Astrocyte (in vitro differentiated cells and primary cell): ENCODE measurements at places on chromosomes 2 and 18. TPM values are rescaled to one million over a fixed set of nuclear protein-coding genes. Genes with fewer than 3 reads are reported as not detected.

GRCh38 chr2:152874955-152875354, 156.5 kb downstream of the ARL6IP6 start:
- no peak overlapping the region for H3K4me3 ChIP-seq
- H3K27me3 ChIP-seq: no peaks in the 10 kb centered on the region
- DNase-seq: peak; percentile 36
- no peaks in the 10 kb centered on the region for H3K36me3 ChIP-seq

DNA sequence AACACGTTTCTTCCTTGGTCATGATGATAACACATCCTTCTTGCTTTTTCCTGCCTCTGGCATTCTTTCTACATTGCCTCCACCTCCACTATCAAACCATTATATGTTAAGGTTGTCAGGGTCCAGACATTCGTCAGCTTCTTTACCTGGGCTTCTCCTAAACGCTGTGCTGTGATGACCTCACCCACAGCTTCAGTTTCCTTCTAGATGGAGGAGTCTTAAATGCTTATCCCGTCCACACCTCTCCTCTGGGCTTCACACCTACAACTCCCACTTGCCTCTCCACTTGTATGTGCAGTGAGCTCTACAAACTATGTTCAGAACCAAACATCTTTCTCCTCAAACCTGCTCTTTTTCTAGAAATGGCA, 666 bp upstream of the STAT1 start:
- peaks cover 14% of the 10 kb centered on the region for H3K4me1 ChIP-seq
- H3K27ac ChIP-seq: peak overlapping the region; percentile 79
- no peak for DNase-seq
- H3K4me3 ChIP-seq: peak overlapping the region; percentile 100
- no peaks in the 10 kb centered on the region for H3K27me3 ChIP-seq
- H3K36me3 ChIP-seq: no peaks in the 10 kb centered on the region

The REG1B gene
- total RNA-seq: not detected in 2 replicates

- DNase-seq: no peak
- no peak overlapping the region for H3K4me3 ChIP-seq
- H3K4me1 ChIP-seq: peaks cover 23% of the 10 kb centered on the region
- no peaks in the 10 kb centered on the region for H3K36me3 ChIP-seq
- H3K27me3 ChIP-seq: peaks cover 7% of the 10 kb centered on the region
Measured at GRCh38 chr2:240925568-240926515, 19.7 kb downstream of the CROCC2 start.

GRCh38 chr18:45430041-45430440, 185.2 kb upstream of the SLC14A2 start:
- DNase-seq: no peak
- no peak overlapping the region for H3K27ac ChIP-seq
- H3K36me3 ChIP-seq: no peaks in the 10 kb centered on the region
- no peak overlapping the region for H3K4me3 ChIP-seq
- H3K27me3 ChIP-seq: no peaks in the 10 kb centered on the region
- no peaks in the 10 kb centered on the region for H3K4me1 ChIP-seq
